ENCODE measurements at places on chromosomes 12 and 14. TPM values are rescaled to one million over a fixed set of nuclear protein-coding genes. Genes with fewer than 3 reads are reported as not detected.
A peak's percentile ranks its signal among the peaks of the same experiment; 100 is the strongest.

- H3K27ac ChIP-seq, result no peak overlapping the region
- no peaks in the 10 kb centered on the region for H3K27me3 ChIP-seq
- H3K4me1 ChIP-seq, result no peaks in the 10 kb centered on the region
Observed at GRCh38 chr12:117629454-117629853, 268.0 kb upstream of the NOS1 start.

DNA sequence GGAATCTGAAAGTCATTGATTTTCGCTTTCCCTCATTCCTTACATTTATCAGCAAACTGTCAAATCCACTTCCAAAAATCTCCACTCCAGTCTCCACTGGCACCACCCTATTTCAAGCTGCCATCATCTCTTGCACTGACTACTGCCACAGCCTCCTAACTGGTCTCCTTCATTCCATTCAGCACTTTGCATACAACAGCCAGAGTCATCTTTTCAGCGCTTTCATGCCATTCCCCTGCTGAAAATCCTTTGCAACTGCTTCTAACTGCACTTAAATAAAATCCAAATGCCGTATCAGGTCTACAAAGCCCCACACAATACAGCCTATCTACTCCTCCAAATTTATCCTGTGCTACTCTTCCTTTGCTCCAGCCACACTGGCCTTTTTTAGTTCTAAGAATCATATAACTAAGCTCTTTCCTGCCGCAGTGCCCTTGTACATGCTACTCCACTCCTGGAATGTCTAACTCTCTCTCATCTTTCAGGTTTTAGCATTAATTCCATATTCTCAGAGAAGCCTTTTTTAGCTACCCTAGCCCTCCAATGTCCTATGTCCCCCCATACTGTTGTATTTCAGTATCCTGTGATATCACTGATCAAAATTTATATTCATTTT is 21.6 kb downstream of the FERMT2 start:
- no peak for DNase-seq
- peaks cover 32% of the 10 kb centered on the region for H3K4me1 ChIP-seq
- no peak overlapping the region for H3K4me3 ChIP-seq
- H3K27me3 ChIP-seq, result no peaks in the 10 kb centered on the region
- no peak overlapping the region for H3K27ac ChIP-seq

The AICDA gene
- total RNA-seq, result not detected

The KRT85 gene
- total RNA-seq, result not detected

The NTF3 gene
- total RNA-seq, result not detected

GRCh38 chr12:48894271-48894670 is 28.6 kb upstream of the RND1 start:
- no peak for DNase-seq
- H3K27me3 ChIP-seq, result peaks cover 26% of the 10 kb centered on the region
- no peaks in the 10 kb centered on the region for H3K36me3 ChIP-seq
- H3K4me3 ChIP-seq, result no peak overlapping the region

DNA sequence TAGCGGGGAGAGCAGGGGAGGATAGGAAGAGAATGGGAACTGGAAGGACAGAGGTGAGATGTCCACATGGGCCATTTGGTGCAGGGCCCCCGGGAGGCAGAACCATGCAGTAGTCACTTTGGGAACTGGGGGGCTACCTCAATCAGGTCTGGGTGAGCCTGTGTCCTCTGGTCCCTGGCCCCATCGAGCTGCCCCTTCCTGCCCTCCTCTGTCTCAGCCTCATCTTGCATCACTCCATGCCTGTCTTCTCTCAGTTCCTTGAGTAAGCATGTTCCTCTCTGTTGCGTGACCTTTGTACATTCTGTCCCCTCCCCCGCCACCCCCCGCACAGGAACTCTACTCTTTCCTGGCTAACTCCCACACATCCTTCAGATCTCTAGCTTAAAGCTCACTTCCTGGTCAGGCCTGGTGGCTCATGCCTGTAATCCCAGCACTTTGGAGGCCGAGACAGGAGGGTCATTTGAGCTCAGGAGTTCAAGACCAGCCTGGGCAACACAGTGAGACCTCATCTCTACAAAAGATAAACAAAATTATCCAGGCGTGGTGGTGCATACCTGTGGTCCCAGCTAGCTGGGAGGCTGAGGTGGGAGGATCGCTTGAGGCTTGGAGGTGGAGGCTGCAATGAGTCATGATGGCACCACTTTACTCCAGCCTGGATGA is 23.2 kb downstream of the FOS start:
- H3K4me3 ChIP-seq, result no peak overlapping the region
- H3K27ac ChIP-seq, result peak overlapping the region; percentile 46
- DNase-seq, result peak; percentile 59
